ENCODE measurements at places on chromosomes 3 and 15.

GRCh38 chr3:17307482-17307881 is 422.7 kb downstream of the PLCL2 start:
- DNase-seq, result no peak

DNA sequence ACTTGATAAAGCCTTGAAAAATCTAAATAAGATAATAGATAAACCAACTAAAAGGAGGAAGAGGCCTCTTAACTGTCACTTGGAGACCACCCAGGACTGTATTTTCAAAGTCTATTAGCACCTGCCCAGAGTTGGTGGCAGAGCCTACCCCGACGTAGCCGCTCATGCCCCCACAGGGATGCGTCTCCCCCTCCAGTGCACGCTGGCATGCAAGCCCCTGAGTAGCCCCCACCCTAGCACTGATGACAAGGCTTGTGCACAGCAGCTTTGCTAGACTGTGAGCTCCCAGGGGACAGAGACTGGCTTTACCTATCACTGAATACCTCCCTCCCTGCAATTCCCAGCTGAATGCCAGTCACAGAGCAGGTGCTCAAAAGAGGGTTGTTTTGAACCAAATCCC is 54.1 kb upstream of the HES1 start:
- DNase-seq, result no peak

DNA sequence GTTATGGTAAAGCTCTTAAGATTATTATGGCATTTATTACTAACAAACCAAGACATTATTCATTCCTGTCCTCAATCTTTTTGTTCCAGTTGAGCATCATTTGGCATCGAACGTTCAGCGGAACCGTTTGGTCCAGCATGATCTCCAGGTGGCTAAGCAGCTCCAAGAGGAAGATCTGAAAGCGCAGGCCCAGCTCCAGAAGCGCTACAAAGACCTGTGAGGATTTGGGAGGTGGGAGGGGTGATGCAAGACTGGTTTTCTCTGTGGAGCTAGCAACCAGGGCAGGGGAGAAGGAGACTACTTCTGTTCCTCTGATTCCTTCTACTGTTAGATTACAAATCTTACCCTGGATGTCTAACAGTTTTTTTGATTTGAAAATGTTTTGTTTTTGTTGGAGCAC is 27.6 kb upstream of the UTS2B start:
- no peak for DNase-seq

- DNase-seq, result no peak
Observed at GRCh38 chr15:39191871-39192291, 389.0 kb upstream of the THBS1 start.

Measured in HEK293T (cell line).